Colonic mucosa (tissue), 4 donors: ENCODE measurements at places on chromosomes 12 and 14. TPM values are rescaled to one million over a fixed set of nuclear protein-coding genes. Genes with fewer than 3 reads are reported as not detected.

DNA sequence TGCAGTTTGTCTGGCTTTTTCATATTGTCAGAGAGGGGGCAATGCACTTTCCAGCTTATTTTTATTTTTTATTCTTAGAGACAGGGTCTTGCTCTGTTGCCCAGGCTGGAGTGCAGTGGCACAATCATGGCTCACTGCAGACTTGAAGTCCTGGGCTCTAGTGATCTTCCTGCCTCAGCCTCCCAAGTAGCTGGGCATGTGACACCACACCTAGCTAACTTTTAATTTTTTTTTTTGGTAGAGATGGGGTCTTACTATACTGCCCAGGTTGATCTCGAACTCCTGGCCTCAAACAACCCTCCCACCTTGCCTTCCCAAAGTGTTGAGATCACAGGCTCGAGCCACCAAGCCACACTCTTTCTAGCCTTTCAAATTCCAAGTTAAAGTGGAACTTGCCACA, 3.9 kb upstream of the A2ML1 start:
- no peak for DNase-seq
- H3K4me1 ChIP-seq, result no peaks in the 10 kb centered on the region
- H3K27ac ChIP-seq, result no peak overlapping the region
- H3K4me3 ChIP-seq, result no peak overlapping the region

DNA sequence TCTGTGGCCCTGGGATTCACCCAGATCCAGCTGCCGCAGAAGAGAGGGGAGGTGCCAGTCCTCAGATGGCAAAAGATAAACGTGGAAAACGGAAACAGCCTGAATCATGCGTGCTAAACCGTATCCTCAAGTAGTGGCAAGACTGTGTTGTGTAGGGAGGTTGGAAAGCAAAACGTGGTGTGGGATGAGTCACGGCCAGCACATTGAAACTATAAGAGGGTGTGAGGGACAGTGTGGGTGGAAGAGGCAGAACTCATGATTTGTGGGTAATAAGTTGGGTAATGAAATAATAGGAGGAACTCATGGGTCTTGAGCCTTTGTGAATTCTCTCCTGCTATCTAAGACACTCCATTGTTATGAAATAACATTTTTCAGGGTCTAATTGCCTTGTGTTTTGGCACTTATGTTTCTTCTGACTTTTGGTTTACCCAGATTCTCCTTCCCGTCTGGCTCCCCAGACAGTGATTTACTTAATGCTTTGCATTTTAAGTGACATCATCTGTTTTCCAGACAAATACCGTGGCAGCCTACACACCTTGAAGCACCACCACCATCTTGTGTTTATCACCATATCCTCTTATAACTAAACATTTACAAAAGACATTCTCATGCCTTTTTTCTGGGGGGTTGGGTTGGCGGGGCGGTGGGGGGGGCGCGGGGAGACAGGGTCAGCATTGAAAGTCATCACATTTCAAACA, 62.3 kb upstream of the PTCSC3 start:
- H3K4me1 ChIP-seq, result no peaks in the 10 kb centered on the region
- no peak for DNase-seq

- no peak overlapping the region for H3K4me3 ChIP-seq
- DNase-seq, result no peak
- H3K27me3 ChIP-seq, result no peaks in the 10 kb centered on the region
- no peaks in the 10 kb centered on the region for H3K4me1 ChIP-seq
- no peak overlapping the region for H3K27ac ChIP-seq
Observed at GRCh38 chr14:66284346-66284745, 201.8 kb upstream of the CCDC196 start.

GRCh38 chr14:24368562-24369252, 723 bp downstream of the NFATC4 start:
- no peaks in the 10 kb centered on the region for H3K36me3 ChIP-seq
- H3K4me1 ChIP-seq, result peaks cover 9% of the 10 kb centered on the region
- peak; percentile 48 for DNase-seq
- H3K27me3 ChIP-seq, result no peaks in the 10 kb centered on the region

DNA sequence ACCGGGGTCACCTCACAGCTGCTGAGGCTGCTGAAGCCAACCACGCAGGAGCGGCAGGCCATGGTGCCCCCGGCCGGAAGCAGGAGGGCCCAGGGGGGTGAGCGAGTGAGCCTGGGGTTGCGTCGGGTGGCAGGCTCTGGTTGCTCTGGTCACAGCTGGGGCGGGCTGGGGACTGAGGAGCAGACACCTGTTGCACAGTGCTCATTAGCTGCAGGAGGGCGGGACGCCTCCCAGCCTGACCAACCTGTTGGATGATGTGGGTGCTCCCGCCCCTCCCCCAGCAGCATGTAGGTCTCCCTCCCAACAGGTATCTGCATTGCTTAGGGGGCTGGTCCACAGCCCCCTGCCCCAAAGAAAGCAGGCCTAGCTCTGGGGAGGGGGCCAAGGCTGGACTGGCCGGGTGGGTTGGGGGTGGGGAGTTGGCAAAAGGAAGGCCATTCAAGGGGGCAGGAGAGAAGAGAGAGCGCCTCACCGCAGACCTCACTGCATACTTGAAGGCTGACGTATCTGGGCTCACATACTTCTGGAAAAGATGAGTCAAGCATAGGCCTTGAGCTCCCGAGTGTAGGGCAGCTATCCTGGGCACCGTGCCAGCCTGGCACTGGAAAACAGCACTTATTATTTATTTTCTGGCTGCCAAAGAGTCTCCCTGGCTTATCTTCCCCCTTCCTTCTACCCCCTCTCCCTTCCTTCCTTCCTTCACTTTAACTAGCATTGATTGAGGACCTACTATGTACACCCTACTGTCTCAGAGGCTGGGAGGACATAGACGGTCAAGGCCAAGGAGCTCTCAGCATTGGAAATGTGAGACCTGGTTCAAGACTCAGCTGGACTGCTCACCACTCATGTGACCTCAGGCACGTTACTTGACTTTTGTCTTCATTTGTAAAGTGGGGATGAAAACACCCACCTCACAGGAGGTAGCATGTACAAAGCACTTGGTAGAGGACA, at the start of gene KRT80:
Gene KRT80 (minus strand): TSS at position 174 of the 951 bp plus-strand sequence. CDS start 112 bp downstream, at position 62.
- H3K36me3 ChIP-seq, result no peaks in the 10 kb centered on the region
- no peak within 1 kb of the TSS for H3K27ac ChIP-seq
- H3K4me3 ChIP-seq, result no peak within 1 kb of the TSS
- peak; percentile 88 for DNase-seq
- H3K27me3 ChIP-seq, result no peaks in the 10 kb centered on the region

- no peaks in the 10 kb centered on the region for H3K4me1 ChIP-seq
- H3K27ac ChIP-seq, result no peak overlapping the region
- no peaks in the 10 kb centered on the region for H3K36me3 ChIP-seq
- DNase-seq, result no peak
- no peak overlapping the region for H3K4me3 ChIP-seq
- H3K27me3 ChIP-seq, result no peaks in the 10 kb centered on the region
Observed at GRCh38 chr12:100733817-100734593, 60.6 kb upstream of the ANO4 start.

The SIRT4 gene
- 1.6 TPM for total RNA-seq

The ESRRB gene
- total RNA-seq, result 0.21 TPM

The OVCH1 gene
- total RNA-seq, result not detected

DNA sequence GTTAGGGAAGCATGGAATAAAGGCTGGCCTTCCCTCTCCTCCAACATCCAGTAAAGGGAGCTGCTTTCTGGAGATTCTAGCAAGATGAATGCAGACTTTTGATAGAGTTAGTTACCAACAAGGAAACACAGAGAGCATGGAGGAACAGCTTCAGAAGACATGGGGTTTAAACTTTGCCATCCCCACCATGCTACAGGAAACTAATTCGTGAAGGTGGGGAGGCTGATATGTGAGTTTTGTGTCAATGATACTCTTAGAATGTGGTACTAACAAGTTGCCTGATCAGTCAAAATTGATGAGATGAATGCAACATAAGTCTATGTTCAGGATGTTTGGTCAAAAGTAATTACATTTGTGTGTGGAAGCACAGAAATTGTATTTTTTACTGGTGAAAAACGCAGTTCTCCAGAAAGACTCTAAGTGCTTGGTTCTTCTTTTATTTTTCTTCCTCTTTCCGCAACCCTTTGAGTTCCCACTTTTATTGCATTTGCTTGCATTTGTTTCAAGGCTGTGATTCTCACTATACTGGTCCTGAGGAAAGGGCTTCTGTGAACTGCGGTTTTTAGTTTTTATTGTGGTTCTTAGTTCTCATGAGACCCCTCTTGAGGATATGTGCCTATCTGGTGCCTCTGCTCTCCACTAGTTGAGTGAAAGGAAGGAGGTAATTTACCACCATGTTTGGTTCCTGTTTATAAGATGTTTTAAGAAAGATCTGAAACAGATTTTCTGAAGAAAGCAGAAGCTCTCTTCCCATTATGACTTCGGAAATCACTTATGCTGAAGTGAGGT, at the start of gene CLEC4A:
Gene CLEC4A (plus strand): TSS at position 494 of the 789 bp plus-strand sequence. CDS start 262 bp downstream, at position 756.
- DNase-seq, result no peak
- no peak within 1 kb of the TSS for H3K27ac ChIP-seq
- H3K36me3 ChIP-seq, result no peaks in the 10 kb centered on the region
- H3K27me3 ChIP-seq, result no peaks in the 10 kb centered on the region
- H3K4me1 ChIP-seq, result no peaks in the 10 kb centered on the region
- H3K4me3 ChIP-seq, result no peak within 1 kb of the TSS

The RTL1 gene
- total RNA-seq, result not detected

DNA sequence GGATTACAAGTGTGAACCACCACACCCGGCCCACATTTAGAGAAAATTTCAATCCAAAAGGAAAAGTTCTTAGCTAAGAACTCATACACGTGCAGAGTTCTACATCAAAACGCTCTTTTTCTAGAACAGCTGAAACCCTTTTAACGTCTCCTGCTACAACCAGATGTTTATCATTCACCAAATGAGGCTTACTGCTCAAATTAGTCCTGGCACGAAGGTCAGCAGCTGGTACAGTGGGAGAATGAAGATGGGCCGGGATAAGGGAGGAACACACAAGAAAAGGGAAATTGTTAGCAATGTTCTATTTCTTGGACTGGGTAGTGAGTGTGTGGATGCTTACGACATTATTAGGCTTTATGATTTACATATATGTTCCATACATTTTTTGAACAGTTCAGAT, 37.2 kb downstream of the PRKAB1 start:
- no peaks in the 10 kb centered on the region for H3K36me3 ChIP-seq
- no peaks in the 10 kb centered on the region for H3K4me1 ChIP-seq
- no peak for DNase-seq
- H3K27ac ChIP-seq, result no peak overlapping the region
- H3K27me3 ChIP-seq, result no peaks in the 10 kb centered on the region

The OTOGL gene
- 0.27 TPM for total RNA-seq
